ENCODE measurements at places on chromosomes 4 and X.

GRCh38 chr4:146212781-146213180 lies 1.6 kb upstream of the REELD1 start:
- DNase-seq = no peak

DNA sequence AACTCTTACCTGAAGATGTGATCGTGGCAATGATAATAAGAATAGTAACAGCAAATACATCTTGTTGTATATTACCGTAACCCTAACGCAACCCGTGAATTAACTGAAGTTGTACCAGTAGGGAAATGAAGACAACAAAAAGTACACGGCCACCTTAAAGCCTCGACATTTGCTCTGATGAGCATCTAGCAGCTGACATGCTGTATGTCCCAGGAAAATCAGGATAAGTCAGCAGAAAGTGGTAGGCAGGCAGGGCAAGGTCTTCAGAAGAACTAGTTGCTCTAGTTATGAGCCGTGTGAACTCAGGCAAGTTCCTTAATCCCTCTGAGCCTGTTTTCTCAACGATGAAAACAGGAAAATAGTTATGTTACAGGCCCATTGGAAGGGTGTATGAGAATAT lies 7.7 kb upstream of the ASB5 start:
- no peak for DNase-seq

DNA sequence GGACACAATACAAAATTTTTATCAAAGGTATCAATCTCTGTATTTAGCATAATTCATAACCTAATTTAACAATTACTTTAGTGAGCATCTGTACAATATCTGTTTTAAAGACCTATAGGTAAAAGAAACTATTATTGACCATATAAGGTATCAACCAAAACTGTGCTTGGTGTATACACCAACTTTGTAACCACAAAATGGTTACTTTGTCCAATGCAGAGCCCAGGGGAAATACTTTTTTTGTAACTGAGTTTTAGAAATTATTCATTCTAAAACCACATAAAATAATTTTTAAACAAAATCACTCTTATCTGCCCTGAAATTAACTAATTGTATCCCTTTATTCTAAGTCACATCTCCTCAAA lies 5.0 kb downstream of the CXXC4 start:
- DNase-seq = no peak

- DNase-seq = no peak
Observed at GRCh38 chr4:184400375-184400870, 73.9 kb downstream of the IRF2 start.

DNA sequence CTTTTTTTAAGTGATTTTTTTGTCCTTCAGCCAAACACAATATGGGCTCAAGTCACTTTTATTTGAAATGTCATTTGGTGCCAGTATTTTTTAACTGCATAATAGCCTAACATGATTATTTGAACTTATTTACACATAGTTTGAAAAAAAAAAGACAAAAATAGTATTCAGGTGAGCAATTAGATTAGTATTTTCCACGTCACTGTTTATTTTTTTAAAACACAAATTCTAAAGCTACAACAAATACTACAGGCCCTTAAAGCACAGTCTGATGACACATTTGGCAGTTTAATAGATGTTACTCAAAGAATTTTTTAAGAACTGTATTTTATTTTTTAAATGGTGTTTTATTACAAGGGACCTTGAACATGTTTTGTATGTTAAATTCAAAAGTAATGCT lies 62.1 kb downstream of the EDNRA start:
- DNase-seq = no peak

DNA sequence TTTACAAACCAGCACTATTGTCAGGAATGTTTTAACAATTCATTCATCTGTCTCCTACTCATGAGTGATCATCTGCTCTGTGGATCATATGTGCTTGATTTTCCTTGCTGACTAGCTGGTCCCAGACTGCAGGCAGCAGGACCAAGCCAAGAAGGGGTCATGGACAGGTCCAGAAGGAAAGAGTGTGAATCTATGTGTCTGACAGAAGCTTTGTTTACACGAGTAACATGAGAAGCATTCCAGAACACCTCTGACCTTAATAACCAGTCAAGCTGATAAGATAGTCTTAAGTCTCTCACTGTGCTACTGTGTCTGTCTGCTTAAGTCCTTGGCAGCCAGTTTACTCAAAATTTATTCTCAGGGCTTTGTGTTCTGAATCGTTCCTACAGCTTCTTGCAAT lies 39.0 kb downstream of the GUCY1A1 start:
- no peak for DNase-seq

GRCh38 chr4:168486912-168487281 lies 6.6 kb upstream of the DDX60L start:
- DNase-seq = no peak

DNA sequence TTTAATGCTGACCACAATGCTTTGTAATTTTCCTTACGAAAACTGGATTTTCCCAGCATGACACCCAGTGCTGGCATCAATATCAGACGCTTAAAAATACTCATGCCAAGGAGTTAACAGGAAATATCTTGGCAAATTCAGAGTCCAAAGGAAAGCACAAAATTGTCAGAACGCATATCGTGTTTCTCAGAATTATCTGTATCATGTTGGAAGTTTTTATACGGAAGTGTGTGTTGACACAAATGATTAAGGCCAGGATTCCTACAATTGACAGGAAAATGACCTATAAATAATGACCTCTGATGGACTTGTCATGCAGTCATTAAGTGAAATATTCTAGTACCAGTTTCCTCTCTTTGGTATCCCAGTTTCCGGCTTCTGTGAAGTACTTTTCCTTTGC lies 132.1 kb upstream of the TLL1 start:
- DNase-seq = no peak

- no peak for DNase-seq
Observed at GRCh38 chrX:83759872-83760271, 101.1 kb upstream of the CYLC1 start.

GRCh38 chrX:140918398-140919038 lies 83.9 kb upstream of the SPANXB1 start:
- peak; percentile 40 for DNase-seq

Measured in immature natural killer cell (primary cell).